T-helper 2 cell (primary cell): ENCODE measurements at places on chromosomes 4 and X.

GRCh38 chr4:3295837-3296624 is 3.2 kb downstream of the RGS12 start:
- DNase-seq = no peak

DNA sequence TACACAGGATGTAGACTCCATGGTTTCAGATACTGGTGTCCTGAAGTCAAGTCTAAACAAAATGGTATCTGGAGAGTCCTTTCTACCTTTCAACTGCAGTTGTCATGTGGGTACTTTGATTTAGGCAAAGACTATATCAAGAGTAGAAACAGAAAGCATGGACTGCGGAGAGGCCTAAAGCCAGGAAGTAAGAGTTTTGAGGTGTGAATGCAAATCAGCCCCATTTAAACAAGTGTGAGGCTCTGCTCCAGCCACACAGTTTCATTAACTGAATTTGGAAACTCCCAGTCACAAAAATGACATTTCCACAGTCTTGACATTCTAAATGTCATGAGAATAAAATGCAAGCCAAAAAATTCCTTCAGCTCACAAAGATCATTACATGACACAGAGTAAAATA is 87.2 kb upstream of the MCF2 start:
- DNase-seq = no peak

DNA sequence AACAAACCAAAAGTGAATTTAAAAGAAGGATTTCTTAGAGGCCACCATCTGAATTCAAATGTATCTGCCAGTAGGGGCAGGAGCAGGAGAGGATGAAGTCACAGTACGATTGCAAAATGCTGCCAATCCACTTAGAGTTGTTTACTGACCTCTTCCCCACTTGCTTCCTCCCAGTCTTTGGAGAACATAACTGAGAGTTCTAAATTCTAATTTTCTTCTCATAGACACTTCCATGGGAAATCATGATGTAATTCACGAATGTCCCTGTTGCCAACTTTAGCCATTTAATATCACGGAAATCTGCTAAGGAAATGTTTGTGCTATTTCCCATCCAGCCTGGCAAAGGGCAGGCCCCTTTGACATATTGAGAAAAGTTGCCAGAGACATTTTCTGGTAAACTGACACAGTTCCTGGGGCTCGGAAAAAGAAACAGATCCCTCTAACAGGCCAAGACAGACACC is 33.6 kb upstream of the NOCT start:
- DNase-seq = no peak

- no peak for DNase-seq
These were observed 100.0 kb downstream of the DCAF12L2 start for GRCh38 chrX:126065901-126066660.

DNA sequence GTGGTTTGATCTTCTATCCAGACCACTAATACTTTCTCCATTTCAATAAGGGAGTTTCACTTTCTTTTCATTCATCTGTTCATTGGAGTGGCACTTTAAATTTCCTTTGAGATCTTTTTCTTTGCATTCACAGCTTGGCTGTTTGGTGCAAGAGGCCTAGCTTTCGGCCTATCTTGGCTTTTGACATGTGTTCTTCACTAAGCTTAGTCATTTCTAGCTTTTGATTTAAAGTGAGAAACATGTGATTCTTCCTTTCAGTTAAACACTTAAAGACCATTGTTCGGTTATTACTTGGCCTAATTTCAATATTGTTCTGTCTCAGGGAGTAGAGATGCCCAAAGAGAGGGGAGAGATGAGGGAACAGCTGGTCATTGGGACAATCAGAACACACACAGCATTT is 24.3 kb downstream of the CXCL13 start:
- DNase-seq = no peak

DNA sequence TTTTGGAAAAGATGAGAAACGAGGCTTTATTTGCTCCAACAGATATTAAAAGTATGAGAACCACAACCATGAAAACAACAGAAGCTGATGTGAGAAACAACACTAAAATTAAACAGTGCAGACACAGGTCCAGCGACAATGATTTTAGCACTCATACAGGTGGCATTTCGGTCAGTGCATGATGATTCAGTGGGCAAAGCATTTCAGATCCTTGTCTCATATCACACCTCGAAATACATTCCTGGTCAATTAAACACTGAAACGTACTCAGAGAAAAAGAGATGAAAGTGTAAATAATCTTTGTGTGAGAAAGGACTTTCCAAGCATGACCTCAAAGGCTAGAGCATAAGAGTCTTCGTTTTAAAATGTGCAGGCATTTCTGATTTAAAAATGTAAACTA is 85.2 kb downstream of the ACOX3 start:
- no peak for DNase-seq

DNA sequence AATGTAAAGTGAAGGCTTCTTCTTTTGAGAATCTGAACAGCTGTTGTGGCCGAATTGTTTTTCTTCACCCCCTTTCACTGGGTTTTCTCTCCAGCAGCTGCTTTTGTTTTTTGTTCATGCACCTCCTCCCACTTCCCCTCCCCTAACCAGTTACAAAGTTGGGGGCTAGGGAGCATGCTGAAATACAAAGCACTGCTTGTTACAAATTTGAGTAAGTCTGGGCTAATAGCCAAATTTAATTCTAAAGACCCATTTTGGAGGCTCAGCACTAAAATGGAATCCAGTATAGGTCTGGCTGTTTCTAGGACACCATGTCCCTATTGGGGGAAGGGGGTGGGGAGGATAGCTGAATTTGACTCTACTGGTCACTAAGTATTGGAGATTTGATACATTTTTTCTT is 89.2 kb upstream of the GPM6B start:
- no peak for DNase-seq

GRCh38 chr4:17869327-17869726 is 58.5 kb downstream of the NCAPG start:
- DNase-seq = no peak

DNA sequence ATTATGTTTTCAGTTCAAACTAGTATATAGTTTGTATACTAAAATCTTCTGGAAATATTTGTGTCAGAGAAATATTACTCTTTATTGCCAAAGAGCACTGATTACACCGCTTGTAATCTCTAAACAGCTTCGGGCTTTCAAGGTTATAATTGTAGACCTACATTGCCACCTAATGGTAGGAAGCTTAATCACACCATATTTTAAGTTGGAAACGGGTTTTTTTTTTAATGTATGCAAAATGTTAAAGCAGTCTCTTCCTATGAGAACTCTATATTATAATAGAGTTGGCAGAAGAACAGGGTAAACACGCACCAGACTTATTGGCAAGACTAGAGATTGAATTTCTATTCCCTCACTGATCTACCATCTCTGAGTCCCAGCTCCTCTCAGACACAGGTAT is 19.5 kb upstream of the NFXL1 start:
- peak; percentile 17 for DNase-seq

GRCh38 chr4:2359591-2360395 is 58.7 kb downstream of the ZFYVE28 start:
- no peak for DNase-seq

DNA sequence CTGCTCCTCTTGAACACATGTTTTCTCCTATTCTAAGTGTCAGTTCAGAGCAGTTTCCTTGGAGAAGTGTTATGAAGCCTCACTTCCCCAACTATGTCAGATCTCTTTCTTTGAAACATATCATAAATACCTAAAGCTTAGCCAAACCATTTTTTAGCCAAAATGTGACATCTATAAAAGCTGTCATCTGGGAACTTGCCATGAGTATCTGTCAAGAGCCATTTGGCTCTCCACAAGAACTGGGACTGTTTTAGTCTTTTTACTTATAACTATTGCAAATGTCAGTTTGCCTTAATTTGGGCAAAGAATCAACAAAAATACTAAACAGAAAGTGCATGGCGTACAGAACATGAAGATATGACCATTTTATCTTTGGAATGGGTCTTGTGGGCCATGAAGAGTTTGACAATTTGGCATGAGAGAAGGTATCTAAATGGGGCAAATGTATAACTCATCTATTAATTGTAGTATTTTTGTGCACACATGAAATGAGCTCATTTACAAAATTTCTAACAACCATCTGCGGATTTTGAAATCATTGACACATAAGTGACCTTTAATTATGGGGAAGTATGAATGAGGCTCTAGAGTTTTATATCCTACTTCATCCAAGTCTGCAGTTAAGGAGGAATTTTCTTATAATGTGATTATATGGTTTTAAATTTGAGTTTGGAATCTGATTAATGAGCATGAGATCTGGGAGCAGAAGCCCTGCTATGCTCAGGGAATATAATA is 129.1 kb upstream of the PACRGL start:
- no peak for DNase-seq

- no peak for DNase-seq
These were observed 22.9 kb upstream of the PUDP start for GRCh38 chrX:7170898-7171297.

GRCh38 chr4:79831701-79832514 is 241.1 kb downstream of the ANTXR2 start:
- no peak for DNase-seq

DNA sequence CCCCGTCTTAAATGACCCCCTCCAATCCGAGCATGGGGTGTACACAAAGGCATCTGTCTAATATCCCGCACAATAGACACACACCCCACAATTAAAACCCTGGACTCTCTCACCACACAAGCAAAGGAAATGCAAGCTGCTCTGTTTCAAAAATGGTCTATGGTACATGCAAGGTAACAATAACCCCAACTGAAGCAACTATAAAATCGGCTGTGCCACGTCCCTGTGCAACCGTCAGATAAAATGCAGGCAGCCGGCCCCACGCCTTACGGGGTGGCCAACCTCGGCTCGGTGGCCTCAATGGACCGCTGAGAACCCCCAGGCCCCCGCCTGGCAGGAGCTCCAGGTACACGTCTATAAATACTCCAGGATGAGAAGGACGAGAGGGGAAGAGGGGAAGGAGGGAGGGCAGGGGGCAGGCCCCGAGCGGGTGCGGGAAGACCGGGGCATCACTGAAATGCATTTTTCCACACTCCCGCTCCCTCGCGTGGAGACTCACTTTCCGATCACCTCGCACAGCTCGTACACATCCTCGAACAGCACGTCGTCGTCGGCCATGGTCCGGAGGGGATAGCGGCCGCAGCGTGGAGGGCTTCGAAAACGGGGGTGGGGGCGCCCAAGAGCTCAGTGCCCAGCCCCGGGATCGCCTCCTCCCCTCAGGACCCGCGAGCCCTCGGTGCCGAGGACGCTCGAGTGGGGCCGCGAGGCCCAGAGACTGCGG is 763 bp downstream of the CASK start:
- DNase-seq = peak; percentile 38

DNA sequence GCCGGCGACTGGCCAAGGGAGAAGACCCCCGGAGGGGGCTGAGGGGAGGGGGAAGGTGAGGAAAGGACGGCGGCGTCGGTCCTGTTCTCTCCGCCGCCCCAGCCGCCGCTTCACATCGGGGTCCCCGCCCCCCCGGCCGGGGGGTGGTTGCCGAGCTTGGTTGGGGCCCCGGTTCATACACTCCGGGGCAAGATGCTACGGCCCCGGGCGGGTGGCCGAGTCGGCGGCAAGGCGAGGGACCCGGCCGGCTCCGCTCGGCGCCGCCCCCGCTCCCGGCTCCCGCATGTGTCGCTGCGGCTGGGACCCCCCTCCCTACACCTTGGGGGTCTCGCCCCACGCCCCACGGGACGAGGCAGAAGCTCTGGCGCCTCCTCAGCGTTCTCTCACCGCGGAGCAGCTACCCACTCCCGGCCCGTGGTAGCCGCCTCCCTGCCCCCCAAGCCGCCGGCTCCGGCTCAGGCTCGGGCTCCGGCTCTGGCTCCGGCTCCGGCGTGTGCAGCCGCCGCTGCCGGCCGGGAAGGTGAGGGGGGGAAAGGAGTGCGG is 461 bp downstream of the FBXW7 start:
- DNase-seq = peak; percentile 20

DNA sequence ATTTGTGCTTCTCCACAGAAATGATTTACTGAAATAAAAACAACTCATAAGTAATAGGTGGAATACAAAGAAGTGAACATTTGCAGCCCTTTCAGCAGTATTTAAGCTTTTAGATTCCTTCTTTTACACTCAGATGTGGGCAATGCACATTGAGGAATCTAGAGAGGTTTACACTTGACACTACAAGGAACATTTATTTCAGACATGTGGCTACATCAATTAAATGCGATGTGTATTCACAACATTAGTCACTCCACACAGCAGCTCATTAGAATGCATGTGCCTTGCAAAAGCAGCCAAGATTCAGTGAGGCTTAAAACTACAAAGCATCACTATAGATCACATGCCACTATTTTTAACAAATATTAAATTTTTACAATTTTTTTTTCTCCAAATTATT is 480.7 kb downstream of the INPP4B start:
- no peak for DNase-seq

GRCh38 chr4:106063009-106063408 is 167.7 kb downstream of the NPNT start:
- DNase-seq = no peak

DNA sequence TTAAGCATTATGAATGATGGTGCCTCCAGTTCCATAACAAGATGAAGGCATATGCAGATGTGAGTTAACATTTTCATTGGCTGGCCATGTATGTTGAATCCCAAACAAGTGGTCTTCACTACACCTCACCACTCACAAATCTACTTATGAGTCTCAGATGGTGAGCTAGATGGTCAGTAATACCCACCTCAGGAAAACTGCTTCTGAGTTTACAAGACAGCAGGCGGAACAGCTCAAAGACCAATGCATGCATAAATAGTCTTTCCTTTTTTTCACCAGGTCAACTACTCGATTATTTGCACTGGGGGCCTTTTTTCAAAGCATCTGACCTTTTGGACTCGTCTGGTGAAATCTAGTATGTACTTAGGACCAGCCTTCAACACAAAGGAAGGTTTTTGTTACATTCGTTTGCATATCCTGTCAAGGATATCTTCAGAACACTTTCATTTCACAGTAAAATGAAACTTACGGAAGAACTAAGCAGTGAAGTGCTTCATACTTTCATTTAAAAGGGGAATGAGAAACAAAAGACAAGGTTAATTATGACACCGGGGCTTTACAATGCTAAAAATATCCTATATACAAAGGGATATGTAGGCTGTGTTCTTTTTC is 23.1 kb upstream of the TLR7 start:
- DNase-seq = peak; percentile 11

DNA sequence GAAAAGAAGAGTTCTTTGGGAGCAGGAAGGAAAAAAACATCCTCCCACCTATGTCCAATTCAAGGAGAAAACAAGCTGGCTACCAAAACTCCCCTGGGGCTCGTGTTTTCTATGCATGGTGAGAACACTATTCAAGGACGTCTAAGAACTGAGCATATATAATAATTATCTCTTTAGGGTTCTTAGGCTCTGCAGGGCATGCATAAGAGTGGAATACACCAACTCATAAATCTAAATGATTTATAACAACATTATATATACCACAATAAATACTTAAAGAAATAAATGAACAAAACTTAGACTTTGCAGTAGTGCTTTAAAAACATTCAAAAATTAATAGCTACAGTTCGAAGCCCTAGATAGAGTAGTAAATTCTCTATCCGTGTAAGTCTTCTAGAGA is 19.5 kb upstream of the TMEM154 start:
- no peak for DNase-seq

- no peak for DNase-seq
These were observed 229.0 kb upstream of the LCORL start for GRCh38 chr4:18250564-18250963.

DNA sequence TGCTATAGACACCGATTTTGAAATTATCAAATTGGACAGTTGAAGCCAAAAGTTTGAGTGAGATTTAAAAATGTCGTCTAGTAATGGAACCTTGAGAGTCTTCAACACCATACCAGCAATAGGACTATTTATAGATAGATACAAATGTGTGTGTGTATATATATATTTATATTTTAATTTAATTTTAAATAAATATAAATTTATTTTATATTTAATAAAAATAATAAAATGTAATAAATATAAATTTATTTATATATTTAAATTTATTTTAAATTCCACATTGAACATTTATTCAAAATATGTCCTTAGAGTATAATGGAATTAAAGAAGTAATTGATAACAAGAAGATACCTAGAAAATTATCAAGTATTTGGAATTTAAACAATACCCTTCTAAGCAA is 221.9 kb upstream of the CXXC4 start:
- no peak for DNase-seq
